GM13977 (cell line): ENCODE measurements at places on chromosomes 11 and 22.

DNA sequence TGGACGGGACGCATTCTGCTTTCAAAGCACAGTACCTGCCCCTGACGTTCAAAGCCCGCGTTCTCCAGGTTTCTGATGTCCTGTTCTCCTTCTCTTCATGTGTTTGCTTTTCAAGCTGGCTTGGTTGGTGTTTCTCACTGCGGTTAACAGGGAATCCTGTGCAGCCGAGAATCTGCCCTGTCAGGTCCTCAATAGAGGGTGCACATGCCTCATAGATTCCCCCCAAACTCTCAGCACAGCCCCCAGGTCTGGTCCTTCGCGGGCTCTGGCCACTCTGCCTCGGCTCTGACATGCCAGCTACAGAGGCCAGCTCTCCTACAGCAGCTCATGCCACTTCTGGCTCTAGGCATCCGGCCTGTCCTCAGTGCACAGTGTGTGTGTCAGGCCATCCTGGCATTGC is 1343.8 kb downstream of the TBC1D22A start:
- no peak for DNase-seq

- no peak for DNase-seq
These were observed 290.1 kb upstream of the MPPED2 start for GRCh38 chr11:30876228-30876627.

DNA sequence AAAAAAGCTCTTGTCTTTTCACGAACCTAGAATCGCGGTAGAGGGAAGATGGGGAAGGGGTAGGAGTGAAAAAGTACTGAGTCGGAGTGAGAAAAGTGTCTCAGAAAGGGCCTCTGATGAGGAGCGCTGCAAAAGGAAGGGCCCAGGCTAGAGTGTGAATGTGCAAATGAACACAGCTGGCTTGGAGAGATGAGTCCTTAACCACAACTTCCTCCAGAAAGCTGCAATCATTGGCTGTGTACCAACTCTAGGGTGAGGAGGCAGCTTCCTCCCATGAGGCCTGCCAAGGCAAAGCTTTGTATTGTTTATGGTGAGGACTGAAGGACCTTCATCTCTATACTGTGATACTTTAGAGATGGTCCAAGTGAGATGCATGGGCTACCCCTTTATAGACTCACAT is 566.9 kb upstream of the ANO5 start:
- no peak for DNase-seq

- no peak for DNase-seq
These were observed 232.4 kb downstream of the MIAT start for GRCh38 chr22:26889802-26890201.

GRCh38 chr22:49798486-49799151 is 29.1 kb downstream of the BRD1 start:
- DNase-seq, result no peak
